ENCODE measurements at places on chromosomes 4 and X.

DNA sequence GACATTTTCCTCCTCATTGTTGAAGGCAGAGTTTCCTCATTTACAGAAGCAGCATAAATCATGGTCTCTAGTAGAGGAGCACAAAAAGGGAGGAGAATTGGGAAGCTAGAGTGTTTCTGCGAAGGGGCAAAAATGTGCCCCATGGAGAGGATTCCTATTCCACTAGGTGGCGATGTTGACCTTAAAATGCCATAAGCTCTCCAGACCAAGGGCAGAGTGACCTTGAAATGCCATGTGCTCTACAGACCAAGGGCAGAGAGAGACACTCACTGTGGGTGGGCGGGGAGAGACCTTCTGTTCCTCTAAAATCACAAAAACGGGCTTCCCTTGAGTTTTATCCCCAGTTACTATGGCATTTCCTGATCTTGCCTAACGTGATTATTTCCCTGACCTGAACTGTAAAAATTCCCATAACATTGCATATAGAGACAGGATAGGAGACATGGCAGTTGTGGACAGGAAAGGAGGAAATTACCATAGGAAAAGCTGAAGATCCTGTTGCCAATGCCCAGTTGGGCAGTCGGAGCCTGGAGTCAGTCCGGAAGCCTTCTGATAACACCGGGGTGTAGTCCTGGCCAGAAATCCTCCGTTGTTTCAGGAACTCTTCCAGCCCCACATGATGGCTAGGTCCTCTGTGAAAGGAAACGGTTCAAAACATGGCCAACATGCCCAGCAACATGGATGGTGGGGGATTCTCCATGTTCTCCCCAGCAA lies 567.7 kb downstream of the MAGEB5 start:
- no peak for DNase-seq

DNA sequence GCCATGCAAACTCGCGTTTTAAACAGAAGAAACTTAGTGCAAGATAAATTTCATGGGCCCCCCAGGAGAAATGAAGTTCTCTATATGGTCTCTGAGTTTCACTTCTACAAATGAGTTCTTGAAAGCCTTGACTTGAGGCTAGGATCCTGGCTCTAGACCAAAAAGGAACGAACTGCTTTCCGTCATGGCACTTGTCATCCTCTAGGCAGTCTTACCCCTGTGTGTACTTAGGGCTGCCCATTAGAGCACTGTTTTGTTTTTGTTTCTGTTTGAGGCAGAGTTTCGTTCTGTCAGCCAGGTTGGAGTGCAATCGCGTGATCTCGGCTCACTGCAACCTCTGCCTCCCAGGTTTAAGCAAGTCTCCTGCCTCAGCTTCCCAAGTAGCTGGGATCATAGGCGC lies 29.0 kb downstream of the RNF4 start:
- no peak for DNase-seq

- DNase-seq, result no peak
Observed at GRCh38 chrX:36867143-36867542, 141.0 kb upstream of the FAM47C start.

DNA sequence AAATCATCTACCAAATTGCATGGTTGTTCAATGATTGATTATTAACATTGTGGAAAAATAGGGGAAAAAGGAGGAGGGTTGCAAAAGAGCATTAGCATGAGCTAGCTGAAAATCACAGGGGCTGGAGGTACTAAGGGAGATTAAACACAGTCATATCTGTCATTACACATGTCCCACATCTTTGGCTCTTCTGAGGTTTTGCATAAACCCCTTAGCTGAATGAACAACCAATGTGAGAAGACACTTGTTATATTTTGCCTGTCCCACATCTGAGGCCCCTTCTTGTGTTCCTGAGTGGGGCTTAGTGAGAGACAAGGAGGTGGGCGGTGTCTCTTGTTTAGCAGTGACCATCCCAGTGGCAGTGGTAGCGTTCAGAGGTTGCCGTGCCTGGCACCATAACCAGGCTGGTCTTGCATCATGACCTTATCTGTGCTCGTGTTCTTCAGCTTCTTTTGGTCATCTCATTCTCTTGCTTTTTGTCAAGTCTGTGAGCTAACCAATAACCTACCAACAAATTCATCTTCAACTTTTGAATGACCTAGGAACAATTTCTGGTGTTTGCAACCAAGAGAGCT lies 95.6 kb downstream of the MID1IP1 start:
- no peak for DNase-seq

DNA sequence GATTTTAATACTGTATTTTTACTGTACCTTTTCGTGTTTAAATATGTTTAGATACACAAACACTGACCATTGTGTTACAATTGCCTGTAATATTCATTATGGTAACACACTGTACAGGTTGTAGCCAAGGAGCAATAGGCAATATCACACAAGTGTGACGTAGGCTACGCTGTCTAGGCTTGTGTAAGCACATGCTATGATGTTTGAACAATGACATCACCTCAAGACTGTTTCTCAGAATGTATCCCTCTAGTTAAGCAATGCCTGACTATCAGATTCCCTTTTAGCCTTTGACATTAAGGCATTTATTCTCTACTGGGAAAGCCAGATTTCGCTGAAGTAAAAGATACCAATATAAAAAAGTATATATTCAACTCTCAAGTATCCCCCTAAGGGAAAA lies 66.2 kb downstream of the VCX3A start:
- no peak for DNase-seq

- no peak for DNase-seq
Observed at GRCh38 chr4:98341309-98341708, 80.1 kb downstream of the RAP1GDS1 start.

- DNase-seq, result no peak
Observed at GRCh38 chr4:65943076-65943475, 272.8 kb upstream of the EPHA5 start.
